Mesendoderm (in vitro differentiated cells): ENCODE measurements at places on chromosomes 7 and 10.
A peak's percentile ranks its signal among the peaks of the same experiment; 100 is the strongest.

DNA sequence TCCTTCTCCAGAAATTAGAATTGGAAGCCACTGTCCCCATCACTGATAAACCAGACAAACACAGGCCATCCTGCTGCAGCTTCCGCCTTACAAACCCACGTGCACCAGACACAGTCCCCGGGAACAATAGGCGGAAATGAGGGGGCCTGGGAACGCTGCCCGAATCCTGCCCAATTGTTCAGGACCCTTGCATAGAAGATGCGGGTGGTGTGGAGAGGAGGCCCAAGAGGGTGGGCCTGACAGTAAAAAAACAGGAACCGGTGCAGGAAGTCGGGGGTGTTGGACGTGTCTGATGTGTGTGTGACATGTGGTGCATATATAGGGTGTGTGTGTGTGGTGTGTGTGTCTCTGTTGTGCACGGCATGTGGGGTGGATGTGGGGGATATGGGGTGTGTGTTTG is 26.5 kb upstream of the CHST15 start:
- no peak for DNase-seq
- H3K4me1 ChIP-seq, result no peaks in the 10 kb centered on the region
- no peaks in the 10 kb centered on the region for H3K36me3 ChIP-seq
- no peak overlapping the region for H3K27ac ChIP-seq
- H3K27me3 ChIP-seq, result no peaks in the 10 kb centered on the region

DNA sequence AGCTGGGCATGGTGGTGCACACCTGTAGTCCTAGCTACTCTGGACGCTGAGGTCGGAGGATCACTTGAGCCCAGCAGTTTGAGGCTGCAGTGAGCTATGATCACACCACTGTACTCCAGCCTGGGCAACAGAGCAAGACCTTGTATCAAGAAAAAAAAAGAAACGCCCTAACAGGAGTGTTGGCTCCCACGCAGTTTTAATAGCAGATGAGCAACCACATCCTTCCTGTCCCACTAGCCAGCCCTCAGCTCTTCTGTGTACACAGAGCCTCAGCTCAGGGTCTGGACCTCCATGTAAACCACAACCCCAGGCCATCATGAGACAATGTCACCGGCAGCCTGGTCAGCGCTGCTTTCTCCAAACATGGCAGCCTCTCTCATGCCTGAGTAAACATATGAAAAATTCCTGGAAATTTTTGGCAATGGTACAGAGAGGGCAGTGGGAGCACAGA is 108.2 kb downstream of the PIP4K2A start:
- no peaks in the 10 kb centered on the region for H3K4me1 ChIP-seq
- H3K4me3 ChIP-seq, result no peak overlapping the region
- no peaks in the 10 kb centered on the region for H3K36me3 ChIP-seq
- no peak for DNase-seq

GRCh38 chr7:97818066-97818663 is 54.0 kb downstream of the ASNS start:
- H3K36me3 ChIP-seq, result no peaks in the 10 kb centered on the region
- no peaks in the 10 kb centered on the region for H3K27me3 ChIP-seq
- DNase-seq, result no peak
- no peak overlapping the region for H3K4me3 ChIP-seq
- H3K4me1 ChIP-seq, result no peaks in the 10 kb centered on the region
- no peak overlapping the region for H3K27ac ChIP-seq

DNA sequence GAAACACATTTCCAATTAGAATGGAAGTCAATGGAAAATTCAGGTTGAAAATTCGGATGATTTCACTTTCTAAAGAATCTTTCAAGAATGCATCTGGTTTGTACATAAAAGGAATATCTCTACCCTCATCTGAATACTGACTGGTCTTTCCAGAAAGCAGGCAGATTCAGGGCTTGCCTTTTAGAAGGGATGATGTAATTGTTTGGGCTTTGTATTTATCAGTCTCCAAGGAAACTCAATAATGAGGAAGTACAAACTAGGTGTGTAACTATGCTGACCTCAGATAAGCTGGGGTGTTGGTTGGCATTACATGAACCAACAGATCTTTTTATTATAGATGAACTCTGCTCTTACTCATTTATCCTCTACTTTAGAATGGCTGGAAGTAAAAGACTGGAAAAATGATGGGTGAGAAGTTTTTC is 24.1 kb downstream of the PDLIM1 start:
- H3K27ac ChIP-seq, result peak overlapping the region; percentile 54
- peaks cover 20% of the 10 kb centered on the region for H3K4me1 ChIP-seq
- H3K4me3 ChIP-seq, result no peak overlapping the region
- H3K27me3 ChIP-seq, result no peaks in the 10 kb centered on the region
- peak; percentile 99 for DNase-seq

- no peaks in the 10 kb centered on the region for H3K27me3 ChIP-seq
- peak; percentile 18 for DNase-seq
- no peak overlapping the region for H3K27ac ChIP-seq
- no peak overlapping the region for H3K4me3 ChIP-seq
Measured at GRCh38 chr7:77308792-77309191, 107.4 kb downstream of the GSAP start.

DNA sequence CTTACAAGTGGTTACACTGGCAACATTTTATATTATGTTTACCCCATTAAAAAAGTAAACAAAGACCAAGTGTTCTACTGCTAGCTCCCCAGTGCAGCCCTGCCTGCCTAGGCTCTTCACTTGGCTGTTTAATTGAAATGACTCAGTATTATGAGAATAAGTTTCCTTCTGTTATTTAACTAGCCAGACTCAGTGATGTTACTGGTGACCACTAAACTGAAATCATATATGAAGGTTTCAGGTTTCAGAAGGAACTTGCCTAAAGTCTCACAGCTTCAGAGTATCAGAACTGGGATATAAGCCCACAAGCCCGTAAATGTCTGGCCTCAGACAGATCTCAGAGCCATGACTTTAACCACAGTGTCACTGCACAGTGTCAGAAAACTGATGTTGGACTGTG is 66.8 kb upstream of the EXOC4 start:
- H3K4me1 ChIP-seq, result no peaks in the 10 kb centered on the region
- H3K36me3 ChIP-seq, result no peaks in the 10 kb centered on the region
- no peak overlapping the region for H3K4me3 ChIP-seq
- no peak overlapping the region for H3K27ac ChIP-seq
- no peaks in the 10 kb centered on the region for H3K27me3 ChIP-seq

GRCh38 chr7:101593556-101593955 is 35.5 kb downstream of the MYL10 start:
- no peak for DNase-seq
- H3K27ac ChIP-seq, result no peak overlapping the region
- H3K4me1 ChIP-seq, result no peaks in the 10 kb centered on the region
- H3K36me3 ChIP-seq, result no peaks in the 10 kb centered on the region
- H3K27me3 ChIP-seq, result no peaks in the 10 kb centered on the region
- no peak overlapping the region for H3K4me3 ChIP-seq

DNA sequence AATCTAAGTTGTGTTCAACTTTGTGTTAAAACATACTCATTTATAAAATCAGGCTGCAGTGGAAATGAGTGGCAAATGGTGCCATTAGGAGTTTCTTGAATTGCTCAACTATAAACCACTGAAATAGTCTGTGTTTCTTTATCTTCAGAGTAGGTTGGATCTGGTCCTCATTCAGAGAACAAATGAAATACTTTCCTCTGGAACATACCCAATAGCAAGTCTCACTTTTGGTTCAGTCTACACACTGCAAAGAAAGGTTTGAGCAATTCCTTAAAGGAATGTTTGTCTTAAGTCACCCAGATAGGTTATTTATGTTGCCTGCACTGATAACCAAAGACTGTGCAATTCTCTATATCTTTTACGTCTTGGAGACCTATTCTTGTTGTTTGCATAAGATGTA is 62.5 kb downstream of the ABCB4 start:
- H3K4me1 ChIP-seq, result peaks cover 2% of the 10 kb centered on the region
- no peaks in the 10 kb centered on the region for H3K27me3 ChIP-seq
- no peaks in the 10 kb centered on the region for H3K36me3 ChIP-seq
- no peak overlapping the region for H3K27ac ChIP-seq
- no peak overlapping the region for H3K4me3 ChIP-seq

DNA sequence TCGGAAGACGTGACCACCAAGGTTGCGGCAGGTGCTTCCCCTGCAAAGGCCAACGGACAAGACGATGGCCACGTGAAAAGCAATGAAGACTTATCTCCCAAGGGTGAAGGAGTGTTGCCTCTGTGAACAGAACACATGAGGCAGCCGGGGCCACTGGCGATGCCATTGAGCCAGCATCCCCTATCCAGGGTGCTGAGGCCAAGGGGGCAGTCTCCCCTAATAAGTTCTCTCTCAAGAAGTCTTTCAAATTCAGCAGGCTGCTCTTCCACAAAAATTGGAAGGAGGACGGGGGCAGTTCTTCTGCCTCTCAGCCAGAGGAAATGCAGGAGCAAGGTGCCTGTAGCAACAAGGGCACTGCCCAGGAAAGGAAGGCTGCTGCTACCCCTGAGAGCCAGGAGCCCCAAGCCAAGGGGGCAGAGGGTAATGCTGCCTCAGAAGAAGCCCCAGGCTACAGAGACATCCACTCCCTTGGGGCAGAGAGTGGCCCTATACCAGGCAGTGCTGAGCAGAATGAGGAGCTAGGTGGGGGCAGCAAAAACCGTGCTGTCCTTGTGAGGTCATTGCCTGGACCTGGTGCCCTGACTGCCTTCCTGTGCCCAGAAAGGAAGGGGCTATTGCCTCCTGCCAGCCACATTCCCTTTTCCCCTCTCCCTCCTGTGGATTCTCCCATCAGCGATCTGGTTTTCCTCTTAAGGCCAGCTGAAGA is 17.3 kb downstream of the NT5C2 start:
- no peaks in the 10 kb centered on the region for H3K27me3 ChIP-seq
- no peaks in the 10 kb centered on the region for H3K36me3 ChIP-seq
- no peak overlapping the region for H3K27ac ChIP-seq
- peak; percentile 35 for DNase-seq
- H3K4me1 ChIP-seq, result no peaks in the 10 kb centered on the region

DNA sequence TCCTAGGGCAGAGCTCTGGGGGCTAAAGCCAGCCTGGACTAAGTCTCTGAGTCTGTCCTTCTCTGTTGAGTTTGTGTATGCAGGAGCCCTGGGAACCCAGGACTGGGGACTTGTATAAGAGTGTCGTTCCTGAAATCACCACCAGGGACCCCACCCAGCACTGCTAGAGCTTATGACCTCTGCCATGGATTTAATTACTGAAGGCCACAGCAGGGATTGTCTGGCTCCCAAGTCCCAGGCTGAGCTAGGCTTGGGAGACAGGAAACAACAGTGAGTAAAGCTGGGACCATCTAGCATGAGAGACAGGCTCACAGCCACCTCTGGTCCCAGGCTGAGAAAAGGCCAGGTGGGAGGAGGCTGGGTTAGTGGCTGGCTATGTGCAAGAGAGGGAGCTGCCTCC is 1.4 kb upstream of the TSPAN15 start:
- peaks cover 6% of the 10 kb centered on the region for H3K27me3 ChIP-seq
- no peak overlapping the region for H3K27ac ChIP-seq
- no peak overlapping the region for H3K4me3 ChIP-seq
- H3K36me3 ChIP-seq, result no peaks in the 10 kb centered on the region
- peaks cover 4% of the 10 kb centered on the region for H3K4me1 ChIP-seq

DNA sequence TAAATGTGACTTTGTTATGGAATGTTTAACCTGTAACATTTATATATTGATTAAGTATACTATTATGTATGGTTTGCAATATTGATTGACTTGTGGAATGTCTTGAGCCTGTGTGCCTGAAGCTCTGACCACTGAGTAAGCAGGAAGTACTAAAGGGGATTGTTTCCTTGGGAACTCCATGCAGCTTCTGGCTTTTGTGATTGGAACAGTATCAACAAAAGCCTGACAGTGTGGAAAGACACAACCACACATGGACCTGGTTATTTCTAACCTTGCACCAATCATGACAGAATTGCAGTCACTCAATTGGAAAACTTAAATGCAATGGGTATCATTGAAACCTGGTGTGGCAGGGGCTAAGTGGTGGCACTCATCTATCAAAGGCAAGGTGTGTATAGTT is 45.5 kb upstream of the PIK3CG start:
- no peaks in the 10 kb centered on the region for H3K27me3 ChIP-seq
- H3K4me3 ChIP-seq, result no peak overlapping the region
- H3K27ac ChIP-seq, result no peak overlapping the region
- no peaks in the 10 kb centered on the region for H3K36me3 ChIP-seq

GRCh38 chr10:93876381-93876780 is 17.4 kb upstream of the SLC35G1 start:
- H3K27me3 ChIP-seq, result no peaks in the 10 kb centered on the region
- no peak overlapping the region for H3K4me3 ChIP-seq
- no peak overlapping the region for H3K27ac ChIP-seq
- peaks cover 5% of the 10 kb centered on the region for H3K4me1 ChIP-seq

DNA sequence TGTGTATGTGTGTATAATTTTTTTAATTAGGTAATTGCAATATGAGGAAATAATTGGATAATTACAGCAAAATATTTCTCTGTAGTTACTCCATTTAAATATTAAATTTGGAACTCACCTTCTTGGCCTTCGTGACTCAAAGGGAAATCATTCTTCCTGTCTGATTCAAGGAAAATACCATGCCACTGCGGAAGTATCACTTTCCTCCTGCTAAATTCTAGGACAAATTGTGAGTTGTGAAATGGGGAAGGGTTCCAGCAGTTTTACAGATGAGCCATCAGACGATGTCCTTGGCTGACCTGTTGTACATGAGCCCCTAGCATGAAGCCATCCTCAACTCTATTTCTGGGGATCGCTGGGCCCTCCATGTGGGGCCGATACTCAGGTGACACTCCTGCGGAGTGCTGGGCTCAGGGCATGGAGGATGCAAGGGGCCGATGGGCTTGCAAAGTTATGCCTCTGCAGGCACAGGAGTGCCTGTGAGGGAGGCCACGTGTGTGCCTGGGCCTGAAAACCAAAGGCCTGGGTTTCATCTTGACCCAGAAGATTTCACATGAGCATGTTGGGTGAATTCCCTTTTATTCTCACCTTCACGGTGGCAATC is 179.6 kb upstream of the TCERG1L start:
- no peaks in the 10 kb centered on the region for H3K4me1 ChIP-seq
- no peaks in the 10 kb centered on the region for H3K27me3 ChIP-seq

- H3K27me3 ChIP-seq, result peaks cover 14% of the 10 kb centered on the region
- H3K36me3 ChIP-seq, result no peaks in the 10 kb centered on the region
- no peak overlapping the region for H3K27ac ChIP-seq
- H3K4me3 ChIP-seq, result peak overlapping the region; percentile 29
- peaks cover 6% of the 10 kb centered on the region for H3K4me1 ChIP-seq
Measured at GRCh38 chr10:71397296-71398212, 834 bp downstream of the CDH23 start.

DNA sequence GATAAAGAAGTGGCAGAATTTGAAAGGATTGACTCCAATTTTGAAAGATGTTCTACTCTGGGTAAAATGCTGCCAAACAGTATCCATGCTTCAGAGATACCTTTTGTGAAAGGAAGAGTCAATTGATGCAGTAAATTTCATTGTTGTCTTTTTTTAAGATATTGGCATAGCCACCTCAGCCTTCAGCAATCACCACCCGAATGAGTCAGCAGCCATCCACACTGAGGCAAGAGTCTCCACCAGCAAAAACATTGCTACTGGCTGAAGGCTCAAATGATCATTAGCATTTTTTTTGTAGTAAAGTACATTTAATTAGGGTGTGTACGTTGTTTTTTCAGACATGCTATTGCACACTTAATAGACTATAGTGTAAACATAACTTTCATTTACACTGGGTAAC is 31.7 kb upstream of the CYP26C1 start:
- H3K4me3 ChIP-seq, result no peak overlapping the region
- no peaks in the 10 kb centered on the region for H3K27me3 ChIP-seq

GRCh38 chr7:5375925-5376324 is 47.7 kb downstream of the TNRC18 start:
- no peak overlapping the region for H3K4me3 ChIP-seq
- H3K27me3 ChIP-seq, result no peaks in the 10 kb centered on the region
- no peaks in the 10 kb centered on the region for H3K4me1 ChIP-seq
- DNase-seq, result no peak

- H3K36me3 ChIP-seq, result no peaks in the 10 kb centered on the region
- DNase-seq, result no peak
- no peak overlapping the region for H3K4me3 ChIP-seq
- H3K27ac ChIP-seq, result no peak overlapping the region
- H3K4me1 ChIP-seq, result no peaks in the 10 kb centered on the region
- no peaks in the 10 kb centered on the region for H3K27me3 ChIP-seq
Measured at GRCh38 chr10:111873621-111874135, 309.9 kb downstream of the GPAM start.
